ENCODE measurements at places on chromosomes 13 and 19. TPM values are rescaled to one million over a fixed set of nuclear protein-coding genes. Genes with fewer than 3 reads are reported as not detected.

The C3 gene
- 8.9 TPM for total RNA-seq

The ZNF564 gene
- 21.6 TPM for total RNA-seq

The CCDC169 gene
- 3.4 TPM for total RNA-seq

The GPR180 gene
- total RNA-seq: 7.6 TPM

The CEACAM8 gene
- total RNA-seq: 0.25 TPM

The CYP4F8 gene
- total RNA-seq: not detected

The F2RL3 gene
- total RNA-seq: not detected

The DCT gene
- 2.2 TPM for total RNA-seq

The RTBDN gene
- total RNA-seq: 2.5 TPM

The GGN gene
- total RNA-seq: under 0.01 TPM

The TTC9B gene
- total RNA-seq: 32.0 TPM

The SLC10A2 gene
- not detected for total RNA-seq

The ZNF536 gene
- 18.2 TPM for total RNA-seq

The HMGB1 gene
- 169 TPM for total RNA-seq

The HAUS5 gene
- total RNA-seq: 3.4 TPM

The RGCC gene
- 25.8 TPM for total RNA-seq

The PTPRS gene
- total RNA-seq: 183 TPM

The CILP2 gene
- total RNA-seq: 0.98 TPM
